Stimulated activated CD4-positive, alpha-beta T cell treated with anti-CD3 and anti-CD28 coated beads, TNF-alpha, amount 100 ng/mL, for 24 hours (primary cell): ENCODE measurements at places on chromosomes 6 and 20.

DNA sequence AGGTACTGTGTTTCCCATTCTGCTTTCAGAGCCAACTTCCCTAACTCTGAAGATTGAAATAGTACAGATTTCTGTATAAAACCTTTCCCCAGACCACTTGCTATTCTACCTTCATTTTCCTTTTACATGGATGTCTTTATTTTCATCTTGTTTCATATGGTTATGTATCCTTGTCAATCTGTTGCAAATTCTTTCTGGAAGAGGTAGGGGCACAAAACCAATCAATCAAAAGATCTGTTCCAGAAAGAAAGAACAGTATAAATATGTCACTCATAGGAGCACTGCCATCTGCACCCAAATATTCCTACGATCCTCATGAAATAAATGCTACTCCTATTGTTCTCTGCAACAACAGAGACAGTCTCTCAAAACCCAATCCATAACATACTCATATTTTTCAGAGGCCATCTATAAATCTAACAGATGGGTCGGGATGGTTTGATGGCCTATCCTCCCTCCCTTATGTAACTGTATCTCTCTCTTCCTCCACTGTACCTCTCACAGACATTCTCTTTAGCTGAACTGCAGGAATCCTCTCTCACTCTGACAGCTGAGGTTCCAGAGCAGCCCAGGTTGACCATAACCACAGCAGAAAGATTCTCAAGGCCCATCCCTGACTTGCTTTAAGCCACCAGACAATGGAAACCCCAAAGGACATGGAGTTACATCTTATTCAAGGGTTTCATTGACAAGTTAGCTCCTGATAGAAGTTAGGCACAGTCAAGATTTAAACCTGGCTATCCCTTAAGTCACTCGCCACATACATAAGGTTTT is 112.8 kb downstream of the ZMYND8 start:
- no peak for DNase-seq

DNA sequence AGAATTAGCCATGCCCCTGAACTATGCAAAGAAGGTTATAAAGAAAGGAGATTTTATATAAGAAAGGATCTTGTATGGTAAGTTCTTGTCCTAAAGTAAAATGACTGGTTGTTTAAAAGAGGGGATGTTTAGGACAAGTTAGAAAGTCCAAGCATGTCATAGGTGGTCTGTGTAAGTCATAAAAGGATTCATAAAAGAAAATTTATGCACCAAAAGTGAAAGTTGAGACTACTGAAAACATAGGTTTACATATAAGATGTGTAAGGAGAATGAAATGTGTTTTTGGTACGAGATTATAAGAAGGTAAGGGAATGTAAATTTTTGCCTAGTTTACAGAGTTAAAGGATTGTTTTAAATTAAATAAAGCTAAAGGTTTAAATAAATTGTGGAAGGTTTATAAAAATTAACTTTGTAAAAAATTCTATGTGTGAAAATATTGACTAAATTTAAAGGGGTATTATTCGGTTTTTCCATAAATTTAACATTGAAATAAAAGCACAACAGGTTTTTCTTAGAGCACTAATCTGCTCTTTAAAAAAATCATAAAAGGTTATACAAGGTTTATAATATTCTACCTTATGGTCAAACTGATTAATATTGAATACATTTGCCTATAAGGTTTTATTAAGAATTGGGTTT is 93.6 kb upstream of the UST start:
- no peak for DNase-seq

GRCh38 chr6:75602246-75603105 is 796 bp downstream of the SENP6 start:
- peak; percentile 46 for DNase-seq

DNA sequence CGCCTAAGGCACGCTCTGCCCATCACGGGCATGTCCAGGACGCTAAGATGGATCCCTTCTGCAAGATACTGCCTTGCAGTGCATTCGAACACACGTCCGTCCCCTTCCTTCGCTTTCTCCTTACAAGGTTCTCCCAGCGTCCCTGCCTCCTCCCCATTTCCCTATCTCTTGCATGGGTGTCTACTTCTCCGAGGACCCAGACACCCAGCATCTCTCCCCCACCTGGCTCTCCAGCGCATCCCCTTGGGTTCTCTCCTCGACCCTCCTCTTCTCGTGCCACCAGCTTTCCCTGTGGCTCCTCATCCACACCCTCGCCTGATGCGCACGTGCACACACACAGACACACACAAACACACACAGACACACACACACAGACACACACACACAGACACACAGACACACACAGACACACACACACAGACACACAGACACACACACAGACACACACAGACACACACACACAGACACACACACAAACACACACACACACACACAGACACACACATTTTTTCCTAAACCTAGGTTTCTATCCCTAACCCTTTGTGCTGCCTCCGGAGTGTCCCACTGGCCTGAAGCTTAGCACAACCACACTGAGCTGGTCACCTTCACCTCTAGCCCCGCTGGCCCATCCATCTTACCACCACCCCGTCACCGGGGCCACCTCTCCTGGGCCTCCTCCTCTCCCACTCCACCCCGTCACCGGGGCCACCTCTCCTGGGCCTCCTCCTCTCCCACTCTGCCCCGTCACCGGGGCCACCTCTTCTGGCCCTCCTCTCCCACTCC is 31.9 kb downstream of the ANKRD60 start:
- no peak for DNase-seq

DNA sequence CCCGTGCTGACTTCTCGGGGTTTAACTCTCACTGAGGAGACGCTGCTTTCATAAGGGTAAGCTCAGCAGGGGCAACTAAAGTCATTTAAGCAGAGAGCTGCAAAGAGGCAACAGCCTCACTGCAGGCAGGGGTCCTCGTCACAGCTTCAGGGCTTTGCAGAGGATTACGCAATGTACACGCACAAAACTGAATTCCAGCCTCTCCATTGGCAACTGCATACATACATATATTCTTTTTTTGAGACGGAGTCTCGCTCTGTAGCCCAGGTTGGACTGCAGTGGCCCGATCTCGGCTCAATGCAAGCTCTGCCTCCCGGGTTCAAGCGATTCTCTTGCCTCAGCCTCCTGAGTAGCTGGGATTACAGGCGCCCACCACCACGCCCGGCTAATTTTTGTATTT is 2.4 kb downstream of the GMEB2 start:
- DNase-seq, result no peak

DNA sequence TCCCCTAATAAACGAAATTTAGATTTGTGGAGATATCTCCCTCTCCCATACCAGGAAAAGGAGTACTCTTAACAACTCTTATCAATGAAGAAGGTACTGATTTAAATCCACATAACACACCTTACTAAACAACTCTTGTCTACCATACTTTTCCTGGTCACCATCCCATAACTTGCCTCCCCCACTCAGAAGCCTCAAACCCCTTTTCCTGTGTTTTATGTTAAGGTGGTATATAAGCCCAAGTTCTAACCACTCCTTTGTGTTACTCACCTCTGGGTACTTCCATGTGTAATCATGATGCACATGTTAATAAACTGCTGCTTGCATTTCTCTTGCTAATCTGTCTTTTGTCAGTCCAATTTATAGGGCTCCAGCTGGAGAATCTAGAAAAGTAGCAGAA is 330.7 kb downstream of the CD83 start:
- no peak for DNase-seq

GRCh38 chr6:41280381-41281057 is 6.0 kb downstream of the TREM1 start:
- DNase-seq, result no peak

- DNase-seq, result peak; percentile 31
Observed at GRCh38 chr20:63519668-63520503, 679 bp upstream of the PPDPF start.

- no peak for DNase-seq
Observed at GRCh38 chr20:46710153-46710913, 884 bp downstream of the SLC2A10 start.

- DNase-seq, result no peak
Observed at GRCh38 chr6:160007611-160008010, 38.7 kb downstream of the IGF2R start.

DNA sequence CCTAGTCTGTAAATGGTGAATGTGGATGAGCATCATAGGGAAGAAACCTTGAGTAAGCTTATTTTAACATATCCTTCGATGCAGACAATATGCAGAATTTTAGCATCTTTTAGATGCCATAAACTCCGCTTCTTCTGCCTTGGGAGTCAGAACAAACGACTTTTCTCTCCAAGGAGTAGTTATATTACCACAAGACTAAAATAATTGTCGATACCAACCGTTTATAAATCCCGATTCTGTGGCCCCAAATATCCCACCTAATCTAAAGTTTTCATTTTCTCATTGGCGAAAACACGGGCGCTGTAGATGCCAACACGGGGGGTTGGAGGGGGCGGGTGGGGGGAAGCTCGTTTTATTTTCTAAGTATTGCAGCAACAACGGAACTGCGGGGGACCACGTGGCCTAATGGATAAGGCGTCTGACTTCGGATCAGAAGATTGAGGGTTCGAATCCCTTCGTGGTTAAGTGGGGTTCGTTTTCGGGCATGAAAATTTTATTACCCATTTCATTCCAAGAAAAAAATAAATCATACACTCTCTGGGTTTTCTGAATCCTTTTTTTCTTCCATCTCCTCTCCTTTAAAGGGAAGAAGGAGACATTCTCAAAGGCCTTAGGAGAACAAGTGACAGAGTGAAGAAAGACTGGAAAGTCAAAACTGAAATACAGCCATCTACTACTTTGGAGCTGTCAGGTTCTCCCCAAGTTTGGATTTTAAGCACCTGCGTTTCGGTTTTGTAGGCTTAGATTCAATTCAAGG is 65.5 kb upstream of the BTN3A2 start:
- no peak for DNase-seq

DNA sequence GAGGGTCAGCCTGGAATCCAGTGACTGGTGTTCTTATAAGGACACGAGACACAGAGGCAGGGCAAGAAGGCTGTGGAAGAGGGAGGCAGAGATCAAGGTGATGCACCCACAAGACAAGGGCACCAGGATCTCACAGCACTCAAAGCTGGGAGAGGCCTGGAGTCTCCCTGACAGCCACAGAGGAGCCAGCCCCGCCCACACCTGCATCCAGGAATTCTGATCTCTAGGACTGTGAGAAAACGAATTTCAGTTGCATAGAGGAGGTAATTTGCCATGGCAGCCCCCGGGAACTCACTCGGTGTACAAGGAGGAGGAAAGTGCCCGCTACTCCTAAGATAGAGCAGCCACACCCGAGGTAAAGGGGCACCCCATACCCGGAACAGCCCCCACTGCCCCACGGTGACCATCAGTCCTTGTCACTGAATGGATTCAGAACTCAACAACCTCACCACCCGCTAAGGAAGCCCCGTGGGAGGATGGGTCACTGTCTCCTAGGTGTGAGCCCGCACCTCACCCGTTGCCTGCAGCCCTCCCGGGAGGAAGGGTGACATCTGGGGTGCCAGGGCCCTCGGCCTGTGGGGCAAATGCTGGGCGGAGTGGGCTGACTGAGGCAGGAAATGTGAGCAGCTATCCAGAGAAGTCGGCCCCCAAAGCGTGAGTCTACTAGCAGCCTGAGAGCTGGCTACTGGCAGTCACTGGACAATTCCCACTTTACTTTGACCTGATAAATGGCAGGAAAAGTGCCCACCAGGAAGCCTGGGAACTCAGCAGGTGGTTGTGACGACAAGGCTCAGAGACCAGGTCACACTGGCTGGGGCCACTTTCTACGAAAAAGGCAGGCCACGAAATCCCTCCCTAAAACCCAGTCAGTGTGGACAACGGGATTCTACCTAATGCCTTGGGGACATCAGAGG is 22.4 kb downstream of the DLL1 start:
- DNase-seq, result no peak

DNA sequence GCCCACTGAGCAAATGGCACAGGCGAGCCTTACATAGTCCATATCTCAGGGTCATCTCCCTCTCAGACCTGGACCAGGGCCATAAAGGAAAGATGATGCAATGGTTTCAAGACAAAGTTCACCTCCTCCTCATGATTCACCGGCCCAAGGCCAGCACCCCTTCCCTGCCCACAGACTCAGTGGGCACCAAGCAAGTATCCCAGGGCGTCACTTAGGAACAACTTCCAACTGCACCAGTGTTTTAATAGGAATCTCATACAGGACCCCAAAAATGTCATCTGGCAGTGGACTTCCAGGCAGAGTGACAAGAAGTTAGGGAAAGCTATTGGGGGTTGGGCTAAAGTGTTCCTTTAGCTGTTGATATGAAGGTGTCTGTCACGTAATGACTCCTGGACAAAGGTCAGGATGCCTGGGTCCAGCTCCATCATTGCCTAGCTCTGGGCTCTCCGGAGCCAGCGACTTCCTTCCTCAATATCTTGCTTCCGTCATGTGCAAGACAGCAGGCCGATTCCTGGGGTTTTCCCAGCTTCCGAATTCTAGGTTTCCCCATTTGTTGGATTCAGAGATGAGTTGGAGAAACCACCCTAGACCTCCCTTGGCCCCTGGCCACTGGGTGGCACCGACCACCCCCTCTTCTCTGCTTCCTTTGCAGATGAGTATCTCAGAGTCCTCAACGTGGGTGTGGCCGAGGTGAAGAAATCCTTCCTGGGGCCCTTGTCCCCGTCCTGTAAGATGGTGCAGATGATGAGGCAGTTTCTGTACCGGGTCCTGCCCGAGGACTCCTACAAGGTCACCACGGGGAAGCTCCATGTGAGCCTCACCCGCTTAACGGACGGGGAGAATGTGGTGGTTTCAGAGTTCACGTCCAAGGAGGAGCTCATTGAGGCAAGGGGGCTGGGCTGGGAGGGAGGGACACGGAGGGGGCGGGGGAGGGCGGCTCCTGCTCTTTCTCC is 21.1 kb downstream of the PNPLA1 start:
- no peak for DNase-seq

GRCh38 chr6:163701762-163702161 is 287.2 kb downstream of the QKI start:
- no peak for DNase-seq

- DNase-seq, result no peak
Observed at GRCh38 chr20:17631576-17632319, 50.3 kb downstream of the RRBP1 start.

GRCh38 chr6:14401246-14401645 is 283.7 kb downstream of the CD83 start:
- DNase-seq, result no peak

GRCh38 chr6:40343877-40344565 is 243.1 kb downstream of the LRFN2 start:
- DNase-seq, result no peak

DNA sequence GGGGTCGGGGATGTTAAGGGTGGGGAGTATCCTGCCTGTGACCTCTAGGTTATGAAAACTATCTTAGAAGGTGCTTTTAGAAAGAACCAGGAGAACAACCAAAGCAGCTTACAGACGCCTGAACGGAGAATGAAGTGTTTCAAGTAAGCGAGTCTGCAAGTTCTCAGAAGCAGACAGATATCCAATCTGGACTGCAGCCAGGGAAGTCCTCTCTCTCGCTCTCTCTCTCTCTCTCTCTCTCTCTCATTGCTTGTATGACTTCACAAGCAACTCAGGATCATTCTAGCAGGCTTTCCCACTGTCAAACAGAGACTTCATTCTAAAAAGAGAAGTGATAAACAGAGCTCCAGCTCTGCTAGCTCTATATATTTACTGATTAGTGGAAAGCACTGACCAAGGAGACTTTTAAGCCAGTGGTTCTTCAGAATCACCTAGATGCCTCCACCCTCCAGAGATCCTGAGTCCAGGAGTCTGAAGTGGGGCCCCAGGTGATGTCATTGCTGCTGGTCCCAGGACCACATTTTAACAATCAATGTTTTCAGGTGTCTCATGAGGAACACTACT is 6.0 kb downstream of the TCF21 start:
- DNase-seq, result no peak
